ENCODE measurements at places on chromosomes 11 and 22.

DNA sequence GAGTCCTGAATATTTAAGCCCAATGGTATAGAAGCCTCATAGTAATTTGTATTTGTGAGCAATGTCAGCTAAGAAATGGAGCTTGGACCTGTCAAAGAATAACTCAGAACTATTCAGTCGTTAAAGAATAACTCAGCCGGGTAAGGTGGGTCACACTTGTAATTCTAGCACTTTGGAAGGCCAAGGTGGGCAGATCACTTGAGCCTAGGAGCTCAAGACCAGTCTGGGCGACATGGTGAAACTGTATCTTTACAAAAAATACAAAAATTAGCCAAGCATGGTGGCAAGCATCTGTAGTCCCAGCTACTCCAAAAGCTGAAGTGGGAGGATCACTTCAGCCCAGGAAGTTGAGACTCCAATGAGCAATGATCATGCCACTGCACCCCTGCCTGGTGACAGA, 1526.5 kb downstream of the LRRC4C start:
- no peak for DNase-seq

GRCh38 chr11:48017831-48018527, 37.6 kb downstream of the PTPRJ start:
- no peak for DNase-seq

DNA sequence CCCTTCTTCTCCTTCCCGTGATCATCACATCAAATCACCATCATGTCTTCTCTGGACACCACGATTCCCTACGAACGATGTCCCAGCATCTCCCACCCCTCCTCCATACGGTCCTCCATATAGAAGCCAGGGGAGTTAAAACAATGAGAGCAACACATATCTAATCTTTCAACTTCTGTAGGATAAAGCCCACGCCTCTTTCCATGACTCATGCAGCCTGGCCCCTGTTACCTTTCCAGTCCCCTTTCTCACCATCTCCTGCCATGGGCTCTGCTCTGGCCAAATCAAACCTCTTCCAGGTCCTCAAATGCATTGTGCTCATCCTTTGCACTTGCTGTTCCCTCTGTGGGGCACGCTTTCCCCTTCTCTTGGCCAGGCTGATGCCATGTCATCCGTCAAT, 23.6 kb downstream of the RPS6KA4 start:
- no peak for DNase-seq

- DNase-seq = no peak
Measured at GRCh38 chr11:2812371-2812991, 73.1 kb downstream of the CDKN1C start.

DNA sequence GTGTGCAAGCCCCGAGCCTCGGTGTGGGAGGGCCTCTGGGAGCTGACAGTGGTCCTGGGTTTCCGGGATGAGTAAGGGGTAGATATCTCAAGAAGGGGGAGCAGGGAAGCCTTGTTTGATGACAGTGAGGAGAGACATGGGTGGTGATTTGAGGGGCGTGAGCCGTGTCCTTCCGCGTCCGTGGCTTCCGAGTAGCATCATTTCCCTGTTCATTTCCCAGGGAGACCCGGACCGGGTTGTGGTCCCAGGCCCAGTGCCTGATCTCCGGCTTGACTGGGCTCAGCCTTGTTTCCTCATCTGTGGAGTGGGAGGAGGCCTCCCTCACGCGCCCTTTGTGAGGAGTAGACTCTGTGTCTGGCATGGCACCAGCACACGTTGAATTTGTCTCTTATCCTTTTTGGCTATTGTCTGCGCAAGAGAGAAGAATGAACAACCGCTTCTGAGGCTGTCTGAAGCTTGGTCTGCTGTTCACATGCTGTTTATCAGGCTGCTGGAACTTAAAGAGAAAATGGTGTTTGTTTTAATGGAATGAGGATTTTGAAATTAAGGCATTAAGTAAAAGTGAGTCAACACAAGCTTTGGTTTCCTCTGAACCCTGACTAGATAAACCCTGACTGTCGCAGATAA, 348.5 kb downstream of the TBC1D22A start:
- no peak for DNase-seq

Measured in stimulated activated CD4-positive, alpha-beta T cell treated with anti-CD3 and anti-CD28 coated beads, Interleukin-2, amount 100 ng/mL, for 24 hours (primary cell).